Stimulated activated CD8-positive, alpha-beta memory T cell treated with anti-CD3 and anti-CD28 coated beads, Interleukin-4, amount 100 ng/mL, for 48 hours (primary cell): ENCODE measurements at places on chromosomes 11 and 22.

DNA sequence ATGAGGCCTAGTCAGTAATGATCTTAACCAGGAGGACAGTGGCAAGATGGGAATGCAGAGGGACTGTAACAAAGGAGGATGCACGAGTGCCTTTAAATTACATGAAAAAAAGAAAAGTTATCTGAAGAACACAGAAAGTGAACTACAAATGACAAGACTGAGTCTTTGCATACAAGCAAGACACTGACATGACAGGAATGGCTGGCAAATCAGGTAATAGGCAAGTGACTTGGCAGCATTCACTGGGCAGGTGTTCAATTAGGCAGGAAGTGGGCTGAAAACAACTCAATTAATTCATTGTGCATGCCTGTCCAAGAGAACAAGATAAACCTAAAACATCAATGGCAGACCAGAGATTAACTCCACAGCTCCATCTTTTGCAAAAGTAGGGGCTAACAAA lies 24.0 kb downstream of the SMCO4 start:
- DNase-seq = no peak

GRCh38 chr22:37012262-37012904 lies 6.9 kb downstream of the TST start:
- no peak for DNase-seq

DNA sequence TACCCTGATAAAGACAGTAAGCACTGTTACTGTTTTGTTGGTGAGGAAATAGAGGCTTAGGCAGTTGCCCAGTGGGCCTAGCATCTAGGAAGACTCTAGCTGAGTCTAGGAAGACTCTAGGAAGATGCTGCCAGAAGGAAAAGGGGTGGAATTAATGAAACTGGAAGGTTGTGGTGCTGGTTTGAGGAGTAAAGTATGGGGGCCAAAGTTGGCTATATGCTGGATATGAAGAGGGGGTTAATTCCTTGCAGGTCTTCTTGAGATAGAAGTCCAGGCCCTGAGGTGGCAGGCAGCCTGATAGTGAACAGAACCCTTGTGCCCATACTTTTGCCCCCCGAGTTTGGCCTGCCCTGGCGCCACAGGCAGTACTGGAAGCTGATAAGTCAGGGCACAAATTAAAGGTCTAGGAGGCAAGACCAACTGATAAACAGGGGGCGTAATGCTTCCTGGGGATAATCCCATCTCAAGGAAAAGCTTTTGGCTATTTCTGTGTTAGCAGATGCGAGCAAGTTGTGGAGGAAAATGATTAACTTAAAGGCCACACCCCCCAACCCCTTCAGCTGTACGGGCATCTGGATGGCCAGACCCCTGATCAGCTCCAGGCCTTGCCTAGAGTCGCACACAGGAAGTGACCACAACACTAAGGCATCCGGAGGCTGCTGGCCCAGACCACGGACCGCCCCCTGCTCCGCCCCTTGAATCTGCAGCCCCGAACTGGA lies 3.1 kb downstream of the ILK start:
- peak; percentile 83 for DNase-seq

- DNase-seq = no peak
Measured at GRCh38 chr11:60059052-60059451, 2.6 kb downstream of the MS4A3 start.
